GM18507 (cell line): ENCODE measurements at places on chromosomes 2 and 18.

DNA sequence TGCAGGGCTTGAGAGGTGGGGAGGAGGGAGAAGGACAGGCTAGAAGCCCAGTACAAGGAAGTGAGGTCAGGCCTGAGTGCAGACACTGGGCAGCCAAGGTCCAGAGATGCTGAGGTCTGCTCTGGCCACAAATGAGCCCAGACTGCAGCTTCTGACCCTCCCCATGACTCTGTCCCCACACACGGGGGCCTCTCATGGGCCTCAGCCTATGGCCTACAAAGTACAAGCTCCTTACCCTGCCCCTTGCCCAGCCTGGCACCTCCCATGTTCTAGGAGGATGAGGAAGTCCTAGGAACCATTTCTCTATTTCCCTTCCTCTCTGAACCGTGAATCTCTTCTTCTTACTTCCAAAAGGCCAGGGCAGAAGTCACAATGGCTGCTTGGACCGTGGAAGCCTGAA lies 193.8 kb downstream of the ANKRD30B start:
- no peak for DNase-seq

DNA sequence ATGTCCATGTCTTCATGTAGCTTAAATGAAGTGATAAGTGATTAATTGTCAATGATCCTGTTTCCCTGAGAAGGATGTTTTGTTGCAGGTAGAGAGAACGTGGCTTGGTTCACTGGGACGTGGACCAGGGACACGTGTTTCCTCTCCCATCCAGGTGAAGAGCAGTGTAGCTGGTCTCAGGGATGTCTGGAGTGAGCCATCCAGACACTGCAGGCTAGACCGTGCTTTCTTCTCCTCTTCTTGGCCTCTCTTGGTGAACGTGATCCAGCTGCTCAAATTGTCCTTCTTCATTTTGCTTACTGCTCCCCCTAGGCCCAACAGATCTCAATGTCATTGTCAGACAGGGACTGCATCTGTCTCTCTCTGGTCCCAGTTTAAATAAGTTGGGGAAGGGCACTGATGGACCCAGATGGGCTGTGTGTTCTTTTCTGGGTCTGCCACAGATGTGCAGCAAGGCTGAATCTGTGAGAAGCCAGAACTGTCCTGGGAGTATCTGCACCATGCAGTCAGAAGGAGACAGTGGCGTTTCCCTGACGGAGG lies 263.8 kb downstream of the CYRIA start:
- DNase-seq: no peak

- no peak for DNase-seq
These were observed 97.1 kb downstream of the MGAT5 start for GRCh38 chr2:134351016-134351415.

DNA sequence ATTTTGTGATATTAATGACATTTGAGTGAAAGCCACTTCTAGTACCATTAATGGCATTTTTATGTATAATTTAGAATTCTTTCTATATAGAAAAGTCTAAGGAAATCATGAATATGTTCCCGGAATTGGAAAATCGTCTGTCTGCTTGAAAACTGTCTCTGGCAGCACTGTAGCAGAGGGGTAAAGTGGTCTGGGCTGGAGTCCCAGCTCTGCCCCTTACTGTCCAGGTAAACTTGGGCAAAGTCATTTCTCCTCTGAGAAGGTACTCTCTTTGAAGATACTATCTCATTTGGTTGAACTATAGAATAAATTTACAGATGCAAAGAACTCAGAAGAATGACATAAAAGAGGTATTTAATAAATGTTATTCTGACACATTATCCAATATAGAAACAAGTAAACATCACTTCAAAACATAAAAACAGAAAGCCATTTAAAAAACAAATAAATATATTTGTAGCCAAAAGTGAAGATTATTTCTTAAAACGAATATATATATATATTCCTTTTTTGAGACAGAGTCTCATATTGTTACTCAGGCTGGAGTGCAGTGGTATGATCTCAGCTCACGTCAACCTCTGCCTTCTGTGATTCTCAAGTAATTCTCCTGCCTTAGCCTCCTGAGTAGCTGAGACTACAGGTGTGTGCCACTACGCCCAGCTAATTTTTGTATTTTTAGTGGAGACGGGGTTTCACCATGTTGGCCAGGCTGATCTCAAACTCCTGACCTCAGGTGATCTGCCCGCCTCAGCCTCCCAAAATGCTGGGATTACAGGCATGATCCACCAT lies 149.8 kb upstream of the ITGA4 start:
- DNase-seq: no peak

DNA sequence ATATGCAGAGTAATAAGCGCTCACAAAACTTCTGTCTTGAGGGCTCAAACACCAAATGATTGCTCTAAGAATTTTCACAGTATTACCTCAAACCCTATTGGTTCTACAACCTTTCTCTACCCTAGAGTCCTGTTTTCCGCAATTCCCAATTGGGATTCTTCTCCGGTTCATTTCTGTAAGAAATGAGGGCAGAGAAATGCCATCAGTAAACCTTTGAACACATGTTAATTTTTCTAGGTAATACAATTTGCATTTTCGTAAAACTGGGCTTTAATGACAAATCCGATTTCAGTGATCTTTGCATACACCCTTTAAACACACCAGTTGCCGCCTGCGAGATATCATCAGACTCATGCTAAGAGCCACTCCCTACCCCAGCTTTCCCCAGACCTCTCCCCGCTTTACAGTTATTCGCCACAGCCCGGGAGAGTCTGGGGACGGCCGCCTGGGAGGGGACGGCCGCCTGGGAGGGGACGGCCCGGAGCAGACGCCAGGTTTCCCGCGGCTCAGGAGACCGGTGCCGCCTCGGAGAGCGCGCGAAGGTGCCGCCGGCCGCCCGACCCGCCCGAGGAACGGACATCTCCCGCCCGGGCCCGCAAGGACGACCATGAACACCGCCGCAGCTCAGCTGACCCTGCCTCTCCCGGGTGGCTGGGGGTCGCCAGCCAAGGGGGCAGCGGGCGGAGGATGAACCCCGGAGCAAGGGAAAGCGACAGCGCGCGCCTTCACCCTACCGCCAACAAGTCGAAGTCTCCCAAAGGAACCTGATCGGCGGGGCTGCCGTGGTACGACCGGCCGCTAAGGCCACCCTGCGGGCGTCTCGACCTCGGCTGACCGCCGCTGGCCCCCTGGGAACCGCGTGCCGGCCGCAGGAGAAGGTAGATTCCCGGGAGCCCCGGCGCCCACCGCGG lies 463 bp downstream of the SMC6 start:
- DNase-seq: no peak

DNA sequence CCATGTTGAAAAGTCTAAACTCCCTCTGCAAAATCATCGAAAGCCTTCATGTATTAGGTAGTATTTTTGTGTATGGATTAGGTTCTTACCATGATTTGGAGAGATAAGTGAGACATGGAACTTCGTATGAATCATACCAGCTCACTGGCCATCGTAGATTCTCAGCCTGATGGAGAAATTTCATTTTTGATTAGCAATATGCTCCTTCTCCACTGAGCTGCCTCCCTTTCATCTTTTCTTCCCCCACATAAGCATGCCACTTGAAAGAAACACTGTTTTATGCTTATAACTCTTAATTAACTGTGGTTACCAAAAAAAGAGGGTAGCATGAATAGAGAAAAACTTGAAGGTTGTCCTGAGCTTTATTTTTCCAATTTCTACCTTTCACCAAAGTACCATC lies 111.9 kb downstream of the NCK2 start:
- DNase-seq: no peak

DNA sequence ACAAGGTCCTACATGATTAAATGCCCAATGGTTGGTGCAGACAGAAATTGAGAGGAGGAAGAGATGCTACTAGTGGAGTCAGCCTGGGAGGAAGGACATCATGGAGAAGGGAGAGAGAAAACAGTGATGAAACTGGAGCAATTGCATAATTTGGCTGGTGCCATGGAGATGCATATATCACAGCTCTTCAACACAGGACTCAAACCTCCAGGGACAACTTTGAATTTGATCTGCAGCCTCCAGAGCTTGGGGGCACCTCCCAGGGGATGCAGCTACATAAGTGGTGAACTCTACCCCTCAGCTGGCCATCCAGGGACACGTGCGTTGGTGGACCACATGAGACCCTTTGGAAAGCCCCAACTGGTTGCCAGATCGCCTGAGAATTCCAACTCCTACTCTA lies 80.4 kb downstream of the CTAGE1 start:
- no peak for DNase-seq

DNA sequence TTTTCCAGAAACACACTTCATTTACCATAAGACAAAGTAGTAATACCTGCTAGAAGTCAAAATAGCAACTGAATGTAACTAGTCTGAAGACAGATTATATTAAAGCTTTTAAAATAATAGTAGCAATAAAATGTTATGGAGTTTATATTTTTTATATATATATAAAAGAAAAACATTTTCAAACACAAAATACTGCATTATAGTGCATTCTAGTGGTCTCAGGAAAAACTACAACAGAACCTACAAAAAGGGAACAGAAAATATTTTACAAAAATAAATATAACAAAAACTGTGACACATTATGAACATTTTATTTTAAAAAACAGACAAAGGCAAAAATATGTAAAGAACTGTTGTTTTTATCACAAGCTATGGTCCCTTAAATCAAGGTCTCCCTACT lies 48.0 kb downstream of the STRN start:
- DNase-seq: no peak

DNA sequence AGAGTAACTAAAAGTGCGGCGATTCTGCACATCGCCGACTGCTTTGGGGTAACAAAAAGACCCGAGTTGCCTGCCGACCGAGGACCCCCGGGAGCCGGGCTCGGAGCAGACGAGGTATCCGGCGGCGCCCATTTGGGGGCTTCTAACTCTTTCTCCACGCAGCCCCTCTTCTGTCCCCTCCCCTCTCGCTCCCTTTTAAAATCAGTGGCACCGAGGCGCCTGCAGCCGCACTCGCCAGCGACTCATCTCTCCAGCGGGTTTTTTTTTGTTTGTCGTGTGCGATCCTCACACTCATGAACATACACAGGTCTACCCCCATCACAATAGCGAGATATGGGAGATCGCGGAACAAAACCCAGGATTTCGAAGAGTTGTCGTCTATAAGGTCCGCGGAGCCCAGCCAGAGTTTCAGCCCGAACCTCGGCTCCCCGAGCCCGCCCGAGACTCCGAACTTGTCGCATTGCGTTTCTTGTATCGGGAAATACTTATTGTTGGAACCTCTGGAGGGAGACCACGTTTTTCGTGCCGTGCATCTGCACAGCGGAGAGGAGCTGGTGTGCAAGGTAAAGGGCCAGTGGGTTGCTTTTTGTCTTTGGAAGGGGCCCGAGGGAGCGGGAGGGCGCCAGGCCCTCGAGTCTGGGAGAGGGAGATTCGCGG lies 1.4 kb downstream of the TRIB2 start:
- DNase-seq: no peak

GRCh38 chr2:223043164-223043941 lies 8.6 kb upstream of the KCNE4 start:
- DNase-seq: no peak

DNA sequence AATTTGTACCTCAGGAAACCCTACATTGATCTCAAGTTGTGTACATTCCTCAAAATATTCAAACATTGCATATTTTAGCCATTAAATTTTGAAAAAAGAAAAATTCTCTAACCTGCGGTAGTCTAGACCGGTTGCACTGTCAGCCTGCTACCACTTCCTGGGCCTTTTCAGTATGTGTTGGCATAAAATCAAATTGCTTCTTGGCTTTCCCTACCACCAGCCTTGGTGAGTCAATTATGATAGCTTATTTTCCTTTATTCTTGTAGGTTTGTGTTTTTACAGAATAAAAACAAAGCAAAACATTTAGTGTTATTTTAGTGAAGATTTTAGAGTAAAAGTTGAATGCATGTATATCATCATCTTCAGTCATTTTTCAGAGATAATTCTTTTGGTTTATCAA lies 61.2 kb downstream of the FAM171B start:
- DNase-seq: no peak

DNA sequence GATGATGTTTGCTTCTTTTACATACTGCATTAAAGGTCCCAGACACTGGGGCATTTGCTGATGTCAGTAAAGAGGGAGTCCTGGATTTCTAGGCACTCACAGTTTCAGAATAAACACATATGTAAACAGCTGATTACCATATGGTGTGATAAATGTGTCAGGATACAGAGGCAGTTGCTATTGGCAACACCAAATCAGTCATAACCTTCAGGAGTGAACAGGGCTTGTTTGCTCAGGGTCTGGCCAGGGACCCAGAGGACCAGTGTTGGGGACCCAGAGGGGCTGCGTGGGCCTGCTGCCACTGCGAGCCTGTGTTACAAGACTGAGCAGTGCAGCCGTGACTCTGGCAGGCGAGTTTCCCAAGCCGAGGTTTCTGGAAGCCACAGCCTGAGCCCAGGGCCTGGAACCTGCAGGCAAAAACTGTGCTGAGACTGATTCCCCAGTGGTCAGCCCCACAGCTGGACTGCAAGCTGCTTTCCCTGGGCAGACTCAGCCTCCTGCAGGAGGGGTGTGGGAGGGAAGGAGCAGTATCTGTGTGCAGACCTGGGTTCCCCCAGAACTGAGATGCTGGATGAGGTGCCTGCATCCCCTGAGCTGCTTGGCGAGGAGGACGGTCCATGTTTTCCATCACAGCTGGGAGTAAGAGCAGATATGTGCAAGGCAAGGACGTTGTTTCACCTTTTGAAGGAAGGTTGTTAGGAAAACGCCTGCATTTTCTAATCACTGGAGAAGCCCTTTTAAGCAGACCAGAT lies 23.6 kb downstream of the ASAP2 start:
- no peak for DNase-seq

DNA sequence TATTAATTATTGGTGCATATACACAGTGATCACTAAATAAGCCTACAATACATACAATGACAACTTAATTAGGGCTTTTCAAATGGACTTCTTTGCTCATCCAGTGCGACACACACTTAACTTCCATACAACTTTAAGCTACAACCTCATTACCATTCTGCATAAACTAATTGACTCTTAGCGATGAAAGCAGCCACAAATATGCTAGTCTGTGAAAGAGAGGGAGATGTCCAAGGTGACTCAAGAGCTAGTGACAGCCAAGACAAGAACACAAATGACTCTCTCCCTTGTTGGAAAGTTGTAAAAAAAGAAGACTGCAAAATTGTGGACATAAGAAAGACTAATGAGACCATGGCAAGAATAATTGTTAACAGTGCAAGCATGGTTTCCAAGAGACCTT lies 264.8 kb downstream of the ARHGAP15 start:
- DNase-seq: no peak

DNA sequence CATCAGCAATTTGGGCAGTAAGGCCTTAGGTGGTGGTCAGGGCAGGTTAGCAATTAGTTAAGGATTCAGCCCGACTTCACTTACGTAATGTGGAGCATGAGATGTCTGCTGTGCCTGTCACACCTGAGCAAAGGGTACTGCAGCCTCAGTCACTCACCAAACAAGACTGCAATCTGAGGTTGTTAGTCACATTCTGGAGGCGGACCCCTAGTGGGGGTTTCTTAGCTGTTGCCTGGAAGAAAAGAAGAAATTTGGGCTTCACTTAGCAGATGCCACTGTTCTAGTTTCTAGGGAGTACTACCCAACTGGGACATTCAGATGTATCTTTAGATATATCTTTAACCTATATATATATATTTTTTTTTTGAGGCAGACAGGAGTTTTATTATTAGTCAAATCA lies 529.9 kb downstream of the SLC4A3 start:
- DNase-seq: no peak

GRCh38 chr2:202069170-202070067 lies 3.6 kb upstream of the KIAA2012 start:
- no peak for DNase-seq

GRCh38 chr2:44980751-44981713 lies 28.2 kb downstream of the SIX2 start:
- DNase-seq: no peak
